ENCODE measurements at places on chromosomes 4 and X.

- DNase-seq: peak; percentile 70
These were observed 763 bp downstream of the GRSF1 start for GRCh38 chr4:70838666-70839588.

- DNase-seq: no peak
These were observed 330.2 kb downstream of the PTTG2 start for GRCh38 chr4:38290366-38290765.

DNA sequence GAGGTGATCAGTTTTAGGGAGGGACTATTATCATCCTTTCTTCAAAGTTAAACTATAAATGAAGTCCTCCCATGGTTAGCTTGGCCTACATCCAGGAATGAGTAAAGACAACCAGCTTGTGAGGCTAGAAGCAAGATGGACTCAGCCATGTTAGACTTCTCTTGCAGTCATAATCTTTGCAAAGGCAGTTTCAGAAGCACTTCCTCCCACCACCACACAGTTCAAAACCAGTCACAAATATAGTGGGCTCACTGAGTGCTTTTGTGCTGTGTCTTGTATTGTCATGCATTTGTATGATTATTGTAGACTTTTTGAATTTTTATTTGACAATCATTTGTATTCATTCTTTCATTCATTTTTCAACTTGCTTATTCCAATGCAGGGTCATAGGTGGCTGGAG lies 204.5 kb downstream of the ZNF674 start:
- no peak for DNase-seq

GRCh38 chrX:71440401-71440800 lies 74.2 kb downstream of the TAF1 start:
- DNase-seq: no peak

- no peak for DNase-seq
These were observed 105.4 kb upstream of the TBC1D9 start for GRCh38 chr4:140861359-140862176.
